Forelimb muscle (tissue), 1 donor: ENCODE measurements at places on chromosomes 5 and 9.
A peak's percentile ranks its signal among the peaks of the same experiment; 100 is the strongest.

GRCh38 chr5:36156619-36157018 is 4.7 kb downstream of the SKP2 start:
- DNase-seq: no peak

DNA sequence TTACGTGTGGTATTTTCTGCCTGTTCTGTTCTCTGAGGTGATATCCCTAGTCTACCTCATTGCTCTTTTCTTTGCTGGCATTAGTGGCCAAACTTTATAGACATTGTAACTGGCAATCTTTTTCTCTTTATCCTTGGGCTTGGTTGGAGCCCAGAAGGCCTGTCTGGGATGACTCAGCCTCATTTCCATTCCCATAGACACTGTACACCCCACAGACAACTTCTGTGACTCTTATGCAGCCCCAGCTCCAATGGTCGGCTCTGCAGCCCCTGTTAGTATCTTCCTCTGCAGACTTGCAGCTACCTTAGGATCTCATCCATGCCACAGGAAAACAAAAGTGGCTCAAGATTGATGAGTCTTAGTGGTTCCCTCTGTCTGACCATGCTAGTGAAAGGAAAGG is 79.8 kb downstream of the CFAP95 start:
- DNase-seq: no peak

GRCh38 chr5:33556330-33557328 is 115.9 kb downstream of the TARS1 start:
- DNase-seq: no peak

- peak; percentile 14 for DNase-seq
These were observed 99.9 kb upstream of the TLE4 start for GRCh38 chr9:79471580-79472543.

DNA sequence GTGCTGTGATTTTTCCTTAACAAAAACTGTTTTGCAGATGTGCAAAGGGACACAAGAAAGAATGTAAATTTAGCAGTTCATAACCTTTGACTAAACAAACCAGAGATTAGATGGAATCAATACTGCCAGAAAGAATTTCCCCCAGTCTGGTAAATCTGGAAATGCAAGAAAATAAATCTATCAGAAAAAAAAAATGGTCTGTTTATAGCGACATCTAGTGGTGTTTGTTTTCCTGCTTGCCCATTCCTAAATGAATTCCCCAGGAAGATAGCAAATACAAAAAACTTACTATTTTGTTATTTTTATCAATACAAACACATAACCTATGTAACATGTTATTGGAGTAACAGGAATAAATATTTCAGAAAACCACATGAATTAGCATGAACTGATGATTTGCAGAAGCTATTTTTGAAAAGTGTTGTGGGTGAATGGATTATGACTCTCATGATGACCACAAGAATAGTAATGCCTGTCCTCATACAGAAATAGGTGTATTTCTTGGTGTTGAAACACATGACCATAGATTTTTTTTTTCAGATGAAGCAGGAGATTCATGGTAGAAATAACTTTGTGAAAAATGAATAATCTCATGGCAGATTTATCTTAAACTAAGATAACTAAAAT is 1703.8 kb downstream of the MAT2B start:
- peak; percentile 11 for DNase-seq

GRCh38 chr9:107363516-107364152 is 80.6 kb downstream of the RAD23B start:
- no peak for DNase-seq

DNA sequence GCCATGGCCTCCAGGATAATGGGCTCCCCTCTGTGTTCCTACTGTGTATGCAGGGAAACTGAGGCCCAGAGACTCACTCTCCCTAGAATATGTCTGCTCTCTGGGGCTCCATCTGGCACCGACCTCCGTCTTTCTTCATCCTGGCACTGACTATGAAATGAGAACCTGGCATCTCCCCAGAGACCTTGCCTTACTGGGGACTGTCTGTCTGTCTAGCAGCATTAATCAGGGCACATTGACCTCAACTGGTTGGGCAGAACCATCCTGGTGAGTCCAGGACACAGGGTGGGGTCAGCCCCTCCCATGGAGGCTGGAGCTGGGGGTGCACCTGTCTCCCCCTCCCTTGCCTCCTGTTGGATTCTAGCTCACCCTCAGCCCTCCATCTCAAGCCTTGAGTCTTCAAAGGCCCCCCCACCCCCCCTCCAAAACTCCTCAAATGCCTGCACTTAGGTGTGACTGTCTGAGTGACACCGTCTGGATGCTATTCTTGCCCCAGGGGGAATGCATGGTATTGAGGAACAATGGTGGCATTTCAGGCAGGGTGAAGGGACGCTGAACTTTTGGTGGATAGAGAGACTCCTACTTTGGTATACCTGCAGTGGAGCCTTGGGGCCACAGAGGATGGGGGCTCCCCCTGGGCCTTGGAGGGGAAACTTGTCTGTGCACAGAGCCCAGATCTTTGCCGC is 12.8 kb upstream of the PITX1 start:
- no peak for DNase-seq

- no peak for DNase-seq
These were observed 123.1 kb downstream of the NPR3 start for GRCh38 chr5:32834251-32834650.

- no peak for DNase-seq
These were observed 30.6 kb downstream of the NKD2 start for GRCh38 chr5:1039210-1039548.

DNA sequence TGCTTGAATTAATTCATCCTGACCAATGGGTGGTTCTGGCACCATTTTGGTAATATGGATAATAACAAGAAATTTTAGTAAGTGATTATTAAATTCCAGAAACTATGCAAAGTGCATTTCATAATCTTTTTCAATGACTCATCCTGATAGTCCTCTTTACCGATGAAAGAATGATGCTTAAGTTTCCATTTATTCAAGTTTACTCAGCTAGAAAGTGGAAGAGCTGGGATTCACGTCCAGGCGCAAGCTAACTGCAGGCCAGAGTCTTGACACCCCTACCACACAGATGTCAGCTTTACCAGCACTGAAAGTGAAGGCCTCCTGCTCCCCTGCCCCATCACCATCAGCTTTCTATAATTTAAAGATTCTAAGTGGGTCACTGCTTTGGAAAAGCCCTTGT is 493.5 kb upstream of the WWC1 start:
- DNase-seq: no peak

- DNase-seq: no peak
These were observed 10.6 kb downstream of the ERP44 start for GRCh38 chr9:100088202-100088601.

GRCh38 chr5:140558542-140558941 is 1.3 kb upstream of the SRA1 start:
- DNase-seq: no peak

DNA sequence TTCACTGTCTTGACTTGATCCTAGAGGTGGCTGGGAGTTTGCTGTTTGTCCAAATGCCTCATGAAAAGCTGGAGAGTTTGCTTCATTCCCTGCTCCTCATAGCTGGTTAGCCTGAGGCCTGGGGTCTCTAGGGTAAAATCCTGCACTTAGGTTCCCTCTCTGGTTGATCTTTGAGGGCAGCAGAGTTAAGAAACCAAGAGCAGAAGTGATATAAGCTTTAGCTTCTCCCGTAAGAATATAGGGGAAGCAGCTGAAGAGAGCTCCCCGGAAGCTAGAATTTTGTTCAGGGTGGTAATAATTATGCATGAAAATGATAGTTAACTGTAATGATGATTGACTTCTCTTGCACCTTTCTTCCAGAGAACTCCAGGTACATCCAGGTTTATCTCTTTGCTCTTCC is 1.4 kb downstream of the FAM53C start:
- DNase-seq: no peak

DNA sequence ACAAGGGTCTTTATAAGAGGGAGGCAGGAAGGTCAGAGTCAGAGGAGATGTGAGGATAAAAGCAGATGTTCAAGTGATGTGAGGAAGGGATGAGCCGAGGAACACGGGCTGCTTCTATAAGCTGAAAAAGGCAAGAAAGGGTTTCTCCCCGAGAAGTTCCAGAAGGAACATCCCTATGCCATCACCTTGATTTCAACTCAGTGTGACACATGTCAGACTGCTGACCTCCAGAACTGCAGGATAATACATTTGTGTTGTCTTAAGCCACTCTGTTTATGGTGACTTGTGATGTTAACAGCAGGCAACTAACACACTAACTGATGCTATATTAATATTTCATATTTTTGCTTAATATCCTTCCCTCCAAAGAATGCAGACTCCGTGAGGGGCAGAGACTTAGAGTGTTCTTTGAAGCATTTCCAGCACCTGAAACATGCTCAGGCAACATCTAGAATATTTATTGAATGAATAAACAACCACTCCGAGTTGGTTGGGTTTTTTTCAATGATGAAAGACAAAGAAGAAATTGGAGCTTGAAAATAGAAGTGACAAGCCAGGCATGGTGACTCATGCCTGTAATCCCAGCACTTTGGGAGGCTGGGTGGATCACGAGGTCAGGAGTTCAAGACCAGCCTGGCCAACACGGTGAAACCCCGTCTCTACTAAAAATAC is 77.6 kb upstream of the ADRA1B start:
- DNase-seq: no peak

DNA sequence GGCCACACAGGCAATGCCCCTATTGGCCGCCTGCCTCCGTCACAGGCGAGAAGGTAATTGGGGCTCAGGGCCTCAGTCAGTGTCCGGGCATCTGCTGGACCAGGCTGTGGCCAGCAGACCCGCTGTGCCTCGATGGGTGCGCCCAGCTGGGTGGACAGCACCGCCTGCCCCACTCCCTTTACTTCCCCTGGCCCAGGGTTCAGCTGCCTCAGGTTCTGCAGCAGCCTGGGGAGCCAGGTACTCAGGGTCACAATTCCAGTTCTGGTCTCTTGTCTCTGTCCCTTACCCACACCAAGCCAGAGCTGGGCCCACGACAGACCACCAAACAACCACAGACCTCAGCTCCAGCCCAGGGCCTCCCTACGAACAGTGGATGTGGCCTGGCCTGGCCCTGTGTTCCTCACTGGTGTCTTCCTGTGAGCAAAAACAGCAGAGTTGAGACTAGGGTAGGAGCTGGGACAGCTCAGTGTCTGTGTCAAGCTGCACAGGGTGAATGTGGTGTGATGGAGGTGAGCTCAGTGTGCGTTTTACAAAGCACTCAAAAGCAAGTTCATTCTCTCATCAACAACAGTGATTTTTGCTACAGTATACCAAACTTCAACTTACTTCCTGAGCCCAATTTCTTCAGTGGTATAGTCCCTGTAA is 33.4 kb upstream of the SUSD3 start:
- no peak for DNase-seq

- DNase-seq: no peak
These were observed 66.6 kb downstream of the SHOC1 start for GRCh38 chr9:111728143-111728542.

DNA sequence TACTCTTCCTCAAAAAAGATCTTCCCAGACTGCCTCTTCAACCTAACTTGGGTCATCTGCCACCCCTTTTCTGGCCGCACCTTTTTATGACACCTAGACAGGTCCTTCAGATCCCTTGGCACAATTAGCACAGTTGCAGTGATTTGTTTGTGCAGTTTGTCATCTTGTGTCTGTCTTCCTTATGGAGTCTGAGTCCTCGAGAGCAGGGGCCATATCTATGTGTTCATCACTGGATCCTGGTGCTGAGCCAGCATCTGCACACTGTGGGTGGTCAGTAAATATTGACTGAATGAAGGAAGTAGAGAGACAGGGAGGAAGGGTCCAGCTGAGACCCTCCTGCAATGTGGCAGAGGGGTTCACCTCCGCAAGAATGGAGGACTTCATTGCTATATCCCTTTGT is 14.4 kb downstream of the ERGIC1 start:
- no peak for DNase-seq

DNA sequence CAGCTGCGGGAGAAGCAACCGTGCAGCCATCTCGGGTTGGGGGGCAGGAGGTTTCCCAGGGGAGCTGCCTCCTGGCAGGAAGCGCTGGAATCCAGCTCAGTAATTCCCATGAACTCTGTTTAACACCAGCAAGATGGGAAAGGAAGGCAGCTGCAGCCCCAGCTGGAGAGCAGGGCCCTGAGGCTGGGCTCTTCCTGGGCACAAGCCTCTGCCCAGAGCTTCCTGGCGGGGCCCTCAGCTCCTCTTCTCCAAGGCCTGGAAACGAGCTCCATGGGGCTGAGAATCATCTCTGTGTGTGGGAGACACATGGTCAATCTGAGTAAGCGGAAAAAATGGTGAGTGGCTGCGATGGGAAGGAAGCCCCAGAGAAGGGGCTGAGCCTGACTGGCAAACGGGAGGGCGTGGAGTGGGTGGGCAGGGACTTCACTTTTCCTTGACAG is 6.3 kb downstream of the MRPL36 start:
- DNase-seq: no peak

DNA sequence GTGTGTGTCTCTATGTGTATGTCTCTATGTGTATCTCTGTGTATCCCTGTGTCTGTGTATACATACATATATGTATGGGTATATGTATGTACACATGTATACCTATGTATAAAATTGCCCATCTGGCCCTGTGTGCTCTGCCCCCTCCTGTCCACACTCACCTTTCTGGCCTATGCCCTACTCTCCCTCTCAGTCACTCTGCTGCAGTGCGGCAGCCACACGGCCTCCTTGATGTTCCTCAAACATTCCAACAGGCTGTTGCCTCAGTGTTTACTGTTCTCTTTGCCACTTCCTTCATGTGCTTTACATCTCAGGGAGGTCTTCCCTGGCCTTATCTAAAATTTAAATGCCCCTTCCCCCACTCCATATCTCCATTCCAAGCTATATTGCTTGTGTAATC is 18.3 kb upstream of the RNF180 start:
- no peak for DNase-seq

- DNase-seq: no peak
These were observed 1.8 kb upstream of the NTRK2 start for GRCh38 chr9:84667571-84668195.

DNA sequence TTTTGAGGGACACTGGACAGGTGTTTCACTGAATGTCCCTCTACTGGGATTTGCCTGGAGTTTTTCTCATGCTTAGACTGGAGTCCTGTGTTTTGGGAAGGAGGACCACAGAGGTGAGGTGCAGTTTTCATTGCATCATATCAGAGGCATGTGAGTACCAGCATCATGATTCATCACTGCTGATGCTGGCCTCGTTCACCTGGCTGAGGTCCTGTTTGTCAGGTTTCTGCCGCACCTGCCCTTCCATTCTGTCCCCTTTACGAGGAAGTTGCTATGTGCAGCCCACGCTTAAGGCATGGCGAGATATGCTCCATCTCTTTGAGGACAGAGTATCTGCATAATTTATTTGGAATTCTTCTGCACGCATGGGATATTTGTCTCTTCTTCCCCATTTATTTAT is 162.1 kb downstream of the TENT4A start:
- DNase-seq: no peak

DNA sequence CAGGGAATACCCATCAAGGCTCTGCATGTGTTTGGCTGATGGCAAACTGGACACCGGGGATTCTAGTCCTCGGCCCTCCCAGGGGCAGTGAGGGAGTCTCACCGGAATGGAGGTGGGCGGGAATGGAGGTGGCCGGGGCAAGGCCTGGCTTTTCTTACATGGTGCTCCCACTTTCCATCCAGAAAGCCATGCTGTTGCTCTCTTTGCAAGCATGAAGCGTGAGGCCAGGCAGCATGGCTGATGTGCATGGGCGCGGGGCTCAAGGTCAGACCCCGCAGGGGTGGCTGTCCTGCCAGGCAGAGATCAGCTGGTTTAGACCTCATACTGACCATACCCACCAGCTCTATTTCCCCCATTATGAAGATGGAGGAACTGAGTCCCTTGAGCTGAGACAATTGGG is 108.0 kb upstream of the PHYKPL start:
- no peak for DNase-seq
